ENCODE measurements at places on chromosomes 1 and 21. TPM values are rescaled to one million over a fixed set of nuclear protein-coding genes. Genes with fewer than 3 reads are reported as not detected.

DNA sequence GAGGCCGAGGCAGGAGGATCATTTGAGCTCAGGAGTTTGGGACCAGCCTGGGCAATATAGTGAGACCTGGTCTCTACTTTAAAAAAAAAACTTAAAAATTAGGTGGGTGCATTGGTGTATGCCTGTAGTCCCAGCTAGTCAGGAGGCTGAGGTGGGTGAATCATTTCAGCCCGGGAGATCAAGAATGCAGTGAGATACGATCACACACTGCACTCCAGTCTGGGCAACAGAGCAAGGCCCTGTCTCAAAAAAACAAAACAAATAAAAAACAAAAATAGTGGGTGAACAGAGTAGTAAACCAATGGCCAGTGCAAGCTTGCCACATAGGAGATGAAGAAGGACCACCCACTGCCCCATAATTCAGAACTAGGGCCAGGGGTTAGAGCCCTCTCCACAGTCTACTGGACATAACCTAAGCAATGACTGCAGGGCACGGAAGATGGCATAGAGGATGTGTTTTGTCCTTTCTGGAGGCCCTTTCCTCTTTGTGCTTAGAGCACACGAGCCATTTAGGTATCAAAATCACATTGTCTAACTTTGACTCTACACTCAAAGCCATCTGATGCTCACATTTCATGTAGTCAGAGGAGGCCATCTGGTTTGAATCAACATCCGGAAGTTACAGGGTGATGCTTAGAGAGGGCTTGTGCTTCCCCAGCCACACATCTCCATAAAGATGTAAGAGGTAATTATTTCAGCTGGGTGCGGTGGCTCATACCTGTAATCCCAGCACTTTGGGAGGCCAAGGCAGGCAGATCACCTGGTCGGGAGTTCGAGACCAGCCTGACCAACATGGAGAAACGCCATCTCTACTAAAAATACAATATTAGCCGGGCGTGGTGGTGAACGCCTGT is 12.6 kb downstream of the CD2 start:
- DNase-seq, result no peak

DNA sequence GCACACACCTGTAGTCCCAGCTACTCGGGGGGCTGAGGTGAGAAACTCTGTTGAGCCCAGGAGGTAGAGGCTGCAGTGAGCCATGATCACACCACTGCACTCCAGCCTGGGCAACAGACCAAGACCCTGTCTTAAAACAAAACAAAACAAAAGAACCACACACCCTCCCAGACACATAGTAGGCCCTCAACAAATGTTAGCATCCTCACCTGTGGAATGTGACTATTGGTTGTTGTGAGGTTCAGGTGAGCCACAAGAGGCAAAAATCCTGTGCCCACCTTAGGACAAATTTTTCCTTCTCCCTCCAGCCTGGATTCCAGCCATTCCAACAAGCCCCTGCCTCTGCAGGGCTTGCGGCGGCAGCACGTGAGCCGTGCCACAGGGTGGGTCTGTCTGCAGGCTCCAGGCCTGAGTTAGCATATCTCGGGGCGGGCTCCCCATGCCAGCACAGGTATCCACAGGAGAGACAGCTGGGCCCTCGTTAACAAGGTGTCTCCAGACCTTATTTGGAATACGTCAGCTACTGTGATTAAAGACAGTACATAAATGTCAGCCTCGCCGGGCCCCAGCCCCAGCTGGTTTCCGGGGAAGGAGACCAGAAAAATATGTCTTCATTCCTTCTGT is 17.4 kb downstream of the C1QB start:
- no peak for DNase-seq

DNA sequence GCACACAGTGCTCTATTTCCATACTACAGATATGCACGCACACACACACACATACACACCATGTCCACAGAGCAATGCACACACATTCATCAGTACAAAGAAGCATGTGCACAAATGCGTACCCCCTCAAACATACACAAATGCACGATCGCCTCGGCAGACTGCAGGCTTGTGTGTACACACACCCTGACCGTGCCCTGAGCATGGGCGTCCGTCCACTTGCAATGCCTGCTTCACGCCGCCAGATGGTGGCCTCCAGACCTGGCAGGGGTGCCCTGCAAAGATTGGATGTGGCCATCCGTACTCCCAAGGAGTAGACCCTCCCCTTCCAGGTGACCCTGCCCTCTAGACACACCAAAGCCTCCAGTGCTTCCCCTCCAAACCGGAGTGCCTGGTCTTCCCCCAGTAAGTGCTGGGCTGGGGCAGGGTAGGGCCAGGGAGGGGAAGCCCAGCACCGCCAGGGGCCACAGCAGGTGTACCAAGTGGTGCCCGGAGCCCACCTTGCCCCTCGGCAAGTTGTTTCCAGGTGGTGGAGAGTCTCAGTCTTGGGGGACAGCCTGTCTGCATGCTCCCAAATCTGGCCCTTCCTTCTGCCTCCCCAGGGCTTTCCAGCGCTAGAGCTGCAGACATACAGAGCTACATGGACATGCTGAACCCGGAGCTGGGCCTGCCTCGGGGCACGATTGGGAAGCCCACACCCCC is 20.6 kb downstream of the ESPN start:
- no peak for DNase-seq

GRCh38 chr1:114215436-114215835 is 61.8 kb upstream of the SYT6 start:
- no peak for DNase-seq

DNA sequence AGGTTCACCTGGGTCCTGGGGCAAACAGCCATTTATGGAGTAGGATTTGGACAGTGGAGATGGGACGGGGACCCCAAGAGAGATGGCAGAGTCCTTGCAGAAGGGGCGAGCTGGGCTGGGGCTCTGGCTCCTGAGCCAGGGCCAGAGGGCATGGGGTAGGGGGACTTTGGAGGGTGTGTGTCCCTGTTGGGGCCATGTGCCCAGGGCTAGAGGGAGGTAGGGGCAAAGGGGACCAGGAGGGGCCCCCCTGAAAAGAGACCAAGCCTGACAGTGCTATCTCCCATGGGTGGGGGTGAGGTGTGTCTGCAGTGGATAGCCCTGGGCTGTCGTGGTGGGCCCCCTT is 92.3 kb downstream of the TRIM11 start:
- DNase-seq, result no peak

- no peak for DNase-seq
Measured at GRCh38 chr1:19395678-19396192, 83.6 kb downstream of the SLC66A1 start.

GRCh38 chr1:48027533-48027835 is 30.3 kb upstream of the TRABD2B start:
- DNase-seq, result no peak

DNA sequence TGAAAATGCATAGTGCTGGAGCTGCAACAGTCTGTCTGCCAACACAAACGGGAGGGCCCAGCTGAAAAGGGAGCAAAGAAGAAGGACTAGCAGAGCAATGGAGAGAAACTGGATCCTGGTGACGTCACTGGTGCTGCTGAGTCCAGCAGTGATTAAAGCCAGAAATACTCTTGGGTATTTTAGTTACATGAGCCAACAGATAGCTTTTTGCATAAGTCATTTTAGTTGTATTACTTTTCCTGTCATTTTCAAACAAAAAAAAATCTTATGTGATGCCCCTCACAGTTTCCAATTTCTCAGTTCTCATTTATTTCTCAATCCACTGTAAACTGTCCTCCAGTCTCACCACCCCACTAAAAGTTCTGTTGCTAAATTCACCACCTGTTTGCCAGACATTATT is 38.7 kb upstream of the NEK7 start:
- peak; percentile 81 for DNase-seq

GRCh38 chr1:102466487-102466886 is 469.8 kb upstream of the OLFM3 start:
- DNase-seq, result no peak

DNA sequence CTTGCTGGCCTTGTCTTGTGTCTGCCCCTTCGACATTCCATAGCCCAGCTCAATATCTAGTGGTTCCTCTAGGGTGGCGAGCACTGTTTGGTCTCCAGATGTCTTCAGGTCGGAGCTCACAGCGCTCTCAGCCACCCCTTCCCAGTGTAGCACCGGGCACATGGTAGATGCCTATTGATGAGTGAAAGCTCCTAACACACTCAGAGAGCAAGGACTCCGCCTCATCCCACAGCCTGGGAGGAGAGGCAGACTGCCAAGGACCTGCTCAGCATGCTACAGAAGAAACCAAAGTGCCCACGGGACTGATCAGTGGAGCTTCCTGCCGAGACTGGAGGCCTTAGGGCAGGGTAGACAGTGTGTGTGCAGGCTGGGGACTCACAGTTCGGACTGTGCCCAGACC is 10.9 kb downstream of the PCSK9 start:
- no peak for DNase-seq

- peak; percentile 68 for DNase-seq
Measured at GRCh38 chr1:203597331-203598090, 29.1 kb upstream of the ATP2B4 start.

- no peak for DNase-seq
Measured at GRCh38 chr1:111436726-111437125, 9.2 kb upstream of the OVGP1 start.

GRCh38 chr1:64392109-64392508 is 77.8 kb upstream of the CACHD1 start:
- DNase-seq, result no peak

GRCh38 chr1:150152182-150152536 is 2.4 kb downstream of the PLEKHO1 start:
- peak; percentile 79 for DNase-seq

GRCh38 chr1:119964673-119965363 is 68.5 kb upstream of the ADAM30 start:
- DNase-seq, result no peak

- no peak for DNase-seq
Measured at GRCh38 chr1:160340866-160341265, 2.2 kb downstream of the COPA start.

DNA sequence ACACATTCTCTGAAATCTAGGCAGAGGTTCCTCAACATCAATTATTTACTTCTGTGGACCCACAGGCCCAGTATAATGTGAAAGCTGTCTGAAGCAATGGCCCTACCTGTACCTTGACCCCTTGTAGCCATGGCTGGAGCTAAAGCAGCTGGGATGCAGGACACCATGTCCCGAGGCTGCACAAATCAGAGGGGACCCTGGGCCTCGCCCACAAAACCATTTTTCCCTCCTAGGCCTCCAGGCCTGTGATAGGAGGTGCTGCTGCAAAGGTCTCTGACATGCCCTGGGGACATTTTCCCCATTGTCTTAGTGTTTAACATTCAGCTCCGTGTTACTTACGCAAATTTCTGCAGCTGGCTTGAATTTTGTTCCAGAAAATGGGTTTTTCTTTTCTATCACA is 110.5 kb downstream of the BRINP3 start:
- DNase-seq, result no peak

- DNase-seq, result no peak
Measured at GRCh38 chr1:19289244-19289643, 674 bp upstream of the AKR7A3 start.

DNA sequence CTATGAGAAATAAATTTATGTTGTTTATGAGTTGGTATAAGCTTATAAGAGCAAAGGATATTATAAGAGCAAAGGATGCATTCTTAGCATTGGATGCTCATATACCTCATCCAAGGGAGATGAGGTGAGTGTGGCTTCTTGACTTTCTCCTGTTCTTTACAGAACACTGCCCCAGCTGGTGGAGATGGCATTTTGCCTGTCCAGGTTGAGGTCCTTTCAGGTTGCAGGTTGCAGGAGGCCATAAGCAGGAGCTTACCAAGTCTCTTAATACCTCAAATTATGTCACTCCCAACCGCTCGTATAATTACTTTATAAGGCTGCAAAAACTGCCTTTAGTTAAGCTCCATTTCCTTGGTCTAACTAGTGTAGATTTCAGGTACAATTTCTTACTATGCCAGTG is 66.7 kb downstream of the RPE65 start:
- DNase-seq, result no peak

- no peak for DNase-seq
Measured at GRCh38 chr1:209063767-209064659, 519.5 kb upstream of the CAMK1G start.

NBPF4 gene
- total RNA-seq, result not detected

NES gene
- total RNA-seq, result 10.0 TPM

EPHX1 gene
- 66.8 TPM for total RNA-seq

PLA2G2C gene
- 0.82 TPM for total RNA-seq

CYP2J2 gene
- total RNA-seq, result 0.54 TPM

INSRR gene
- not detected for total RNA-seq

DIRAS3 gene
- total RNA-seq, result 2.0 TPM

PPFIA4 gene
- total RNA-seq, result 1.4 TPM

C1orf53 gene
- 1.2 TPM for total RNA-seq

MYOG gene
- not detected for total RNA-seq
